ENCODE measurements at places on chromosomes 12 and 14.

DNA sequence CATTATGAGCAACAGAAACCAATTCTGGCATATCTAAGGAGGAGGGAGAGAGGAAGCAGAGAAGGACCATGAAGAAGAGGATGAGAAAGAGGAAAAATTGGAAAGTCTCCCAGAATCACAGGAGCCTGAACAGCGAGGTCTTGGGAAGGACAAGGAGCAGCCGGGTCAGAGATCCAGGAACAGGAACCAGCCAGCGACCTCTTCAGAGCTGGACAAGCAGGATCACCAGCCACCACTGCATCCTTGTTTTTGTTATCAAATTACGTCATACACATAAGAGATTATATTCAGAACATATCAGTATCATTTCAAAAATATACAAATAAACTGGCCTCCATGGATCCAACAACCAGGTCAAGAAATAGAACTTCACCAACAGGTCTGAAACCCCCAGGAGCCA lies 22.1 kb upstream of the BDKRB2 start:
- no peak for DNase-seq

DNA sequence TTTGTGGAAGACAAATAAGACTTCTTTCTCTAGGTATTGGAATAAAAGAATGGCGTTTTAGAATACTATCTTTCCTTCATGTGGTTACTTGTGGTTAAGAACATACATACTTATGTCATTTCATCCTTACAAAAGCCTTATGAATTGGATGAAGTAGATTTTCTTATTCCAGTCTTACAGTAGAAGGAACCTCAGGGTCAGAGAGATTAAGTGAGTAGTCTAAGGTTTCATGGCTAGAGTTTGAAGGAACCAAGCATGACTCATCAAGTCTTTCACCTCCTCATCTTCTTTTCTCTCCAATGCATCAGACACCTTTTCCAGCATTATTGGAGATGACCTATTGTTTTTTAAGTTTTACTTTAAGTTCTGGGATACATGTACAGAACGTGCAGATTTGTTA lies 92.9 kb upstream of the NEDD1 start:
- no peak for DNase-seq

DNA sequence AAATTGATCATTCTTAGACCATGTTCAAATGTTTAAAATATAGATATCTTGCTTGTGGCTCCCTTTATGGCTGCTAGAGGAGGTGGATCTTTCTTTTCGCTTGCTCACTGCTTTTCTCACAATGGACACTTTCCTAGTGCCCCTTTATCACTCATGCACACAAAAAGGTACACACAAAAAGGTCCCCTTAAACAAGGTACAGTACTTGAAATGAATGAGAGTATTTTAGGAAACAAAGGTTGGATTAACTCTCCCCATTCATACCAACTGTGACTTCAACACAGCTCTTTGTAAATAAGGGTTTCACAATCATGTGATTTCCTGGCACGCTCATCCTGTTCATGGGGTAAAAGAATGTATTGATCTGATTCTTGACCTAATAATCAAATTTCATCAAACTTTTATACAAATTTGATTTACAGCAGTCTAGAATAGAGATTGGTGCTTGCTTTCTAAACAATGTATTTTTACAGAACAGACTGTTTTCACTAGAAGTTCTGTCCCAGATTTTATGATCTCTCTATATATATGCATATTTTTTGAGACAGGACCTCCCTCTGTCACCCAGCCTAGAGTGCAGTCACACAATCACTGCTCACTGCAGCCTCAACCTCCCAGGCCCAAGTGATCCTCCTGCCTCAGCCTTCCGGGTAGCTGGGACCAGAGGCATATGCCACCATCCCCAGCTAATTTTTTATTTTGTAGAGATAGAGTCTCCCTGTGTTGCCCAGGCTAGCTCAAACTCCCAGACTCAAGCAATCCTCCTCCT lies 34.4 kb upstream of the EPS8 start:
- no peak for DNase-seq

DNA sequence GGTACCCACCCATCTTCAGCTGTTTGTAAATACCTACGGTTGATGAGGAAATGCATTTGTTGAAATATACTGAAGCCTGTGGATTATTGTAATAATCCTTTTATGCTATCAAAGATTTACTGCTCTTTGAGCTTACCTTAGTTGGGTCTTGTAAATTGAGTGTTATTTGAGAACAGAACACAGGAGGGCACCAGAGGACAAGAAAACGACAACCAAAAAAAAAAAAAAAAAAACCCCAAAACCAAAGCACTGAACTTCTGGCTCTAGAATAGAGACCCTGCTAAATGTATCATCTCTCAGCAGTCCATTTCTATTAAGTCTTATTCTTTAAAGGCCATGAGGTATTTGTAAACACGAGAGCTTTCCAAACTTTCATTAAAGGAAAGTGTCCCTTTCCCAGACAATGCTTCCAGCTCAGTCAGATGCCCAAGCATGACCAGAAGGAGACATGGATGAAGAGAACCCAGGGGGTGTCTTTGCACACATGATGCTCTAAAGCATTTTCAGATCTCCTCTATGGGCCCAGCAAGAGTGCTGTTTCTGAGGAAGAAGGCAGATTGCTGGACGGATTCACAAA lies 763.9 kb downstream of the NRXN3 start:
- peak; percentile 54 for DNase-seq

DNA sequence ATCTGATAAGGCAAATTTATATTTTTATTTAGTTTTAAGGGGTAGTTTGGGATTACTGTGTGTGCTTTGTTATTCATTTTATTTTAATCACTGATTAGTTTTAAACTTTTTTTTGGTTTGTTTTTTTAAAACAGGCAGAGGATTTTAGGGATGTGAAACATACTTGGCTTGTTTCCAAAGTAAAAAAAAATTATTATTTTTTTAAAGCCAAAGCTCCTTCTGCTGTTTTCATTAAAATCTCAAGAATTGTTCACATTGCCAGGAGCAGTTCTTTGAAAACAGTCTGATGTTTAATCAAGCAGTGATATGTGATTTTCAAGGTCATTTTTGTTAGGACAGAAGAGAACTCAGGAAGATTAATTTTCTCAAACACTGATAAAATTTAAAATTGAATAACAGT lies 11.2 kb downstream of the TTC8 start:
- no peak for DNase-seq

- DNase-seq: no peak
Observed at GRCh38 chr12:96396914-96397313, 3.3 kb downstream of the CDK17 start.

DNA sequence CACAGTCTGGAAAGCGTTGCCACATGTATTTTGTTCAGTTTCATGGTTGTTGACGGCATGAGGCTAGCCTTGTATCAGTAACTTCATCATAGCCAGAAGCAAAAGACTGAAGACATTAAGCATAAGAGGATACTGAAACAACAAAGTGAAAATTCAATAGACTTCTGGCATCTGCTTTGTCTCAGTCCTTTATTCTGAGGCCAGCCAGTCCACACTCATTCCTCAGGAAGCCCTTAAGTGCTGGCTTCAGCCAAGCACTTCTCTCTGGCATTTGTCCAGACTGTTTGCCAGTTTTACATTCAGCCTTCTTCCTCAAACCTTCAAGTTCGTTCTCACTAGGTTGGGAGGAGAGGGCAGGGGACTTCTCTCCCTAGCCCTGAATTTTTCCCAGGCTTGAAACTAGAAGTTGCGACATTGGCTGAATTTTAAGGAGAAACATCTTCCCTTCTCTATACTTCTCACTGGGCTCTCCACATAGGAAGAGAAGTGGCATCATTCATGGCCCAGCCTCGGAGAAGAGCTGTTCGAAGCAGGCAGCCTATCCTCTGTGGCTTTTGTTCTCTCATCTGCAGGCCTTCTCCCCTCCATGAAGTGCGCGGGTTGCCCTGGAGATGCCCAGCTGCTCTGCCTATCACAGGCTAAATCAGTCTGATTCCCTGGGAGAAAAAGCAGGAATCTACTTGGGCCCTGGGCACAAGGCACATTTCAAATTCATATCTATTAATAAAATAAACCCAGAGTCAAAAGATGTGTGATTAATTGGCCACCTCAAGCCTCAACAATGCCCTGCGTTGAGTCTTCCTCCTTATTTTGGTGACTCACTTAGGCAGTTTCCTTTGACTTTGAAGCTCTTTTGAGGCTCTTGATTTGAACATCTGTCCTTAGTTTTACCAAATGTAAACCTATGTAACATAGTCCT lies 130.9 kb upstream of the PLEKHA5 start:
- DNase-seq: no peak

DNA sequence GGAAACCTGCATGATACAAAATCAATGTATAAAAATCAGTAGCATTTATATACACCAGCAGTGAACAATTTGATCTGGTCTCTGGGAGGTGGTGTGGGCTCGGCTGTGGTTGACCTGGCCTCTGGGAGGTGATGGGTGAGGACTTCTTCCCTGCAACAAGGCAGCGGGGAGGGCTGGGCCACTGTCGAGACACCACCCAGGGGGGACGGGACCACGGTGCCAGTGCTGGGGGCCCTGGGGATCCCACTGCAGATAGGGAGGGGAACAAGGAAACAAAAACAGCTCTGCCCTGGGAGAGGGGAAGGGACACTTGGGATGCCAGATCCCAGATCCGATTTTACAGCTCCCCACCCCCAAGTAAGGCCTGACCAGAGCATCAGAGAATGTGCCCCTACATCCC lies 189.6 kb upstream of the SFSWAP start:
- DNase-seq: no peak

GRCh38 chr14:51735851-51736250 lies 84.1 kb downstream of the FRMD6 start:
- DNase-seq: no peak

DNA sequence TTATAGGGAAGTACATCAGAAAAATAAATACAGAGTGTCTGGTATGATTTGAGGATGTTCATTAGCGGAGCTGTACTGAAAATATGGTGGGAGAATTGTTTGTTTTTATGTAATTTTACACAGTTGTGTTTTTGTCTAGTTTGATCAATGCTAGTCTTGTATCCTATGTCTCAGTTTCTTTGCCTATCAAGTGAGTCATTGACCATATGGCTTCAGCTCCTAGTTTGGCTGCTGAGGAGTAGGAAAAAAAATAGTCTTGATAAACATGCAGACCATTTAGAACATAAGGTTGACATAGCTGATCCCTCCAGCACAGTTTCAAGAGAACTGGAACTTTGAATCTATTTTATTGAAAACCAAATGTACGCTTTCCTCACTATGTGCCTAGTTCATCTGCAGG lies 1292.1 kb upstream of the FLRT2 start:
- no peak for DNase-seq

GRCh38 chr12:117874842-117875434 lies 93.9 kb downstream of the KSR2 start:
- DNase-seq: peak; percentile 59

DNA sequence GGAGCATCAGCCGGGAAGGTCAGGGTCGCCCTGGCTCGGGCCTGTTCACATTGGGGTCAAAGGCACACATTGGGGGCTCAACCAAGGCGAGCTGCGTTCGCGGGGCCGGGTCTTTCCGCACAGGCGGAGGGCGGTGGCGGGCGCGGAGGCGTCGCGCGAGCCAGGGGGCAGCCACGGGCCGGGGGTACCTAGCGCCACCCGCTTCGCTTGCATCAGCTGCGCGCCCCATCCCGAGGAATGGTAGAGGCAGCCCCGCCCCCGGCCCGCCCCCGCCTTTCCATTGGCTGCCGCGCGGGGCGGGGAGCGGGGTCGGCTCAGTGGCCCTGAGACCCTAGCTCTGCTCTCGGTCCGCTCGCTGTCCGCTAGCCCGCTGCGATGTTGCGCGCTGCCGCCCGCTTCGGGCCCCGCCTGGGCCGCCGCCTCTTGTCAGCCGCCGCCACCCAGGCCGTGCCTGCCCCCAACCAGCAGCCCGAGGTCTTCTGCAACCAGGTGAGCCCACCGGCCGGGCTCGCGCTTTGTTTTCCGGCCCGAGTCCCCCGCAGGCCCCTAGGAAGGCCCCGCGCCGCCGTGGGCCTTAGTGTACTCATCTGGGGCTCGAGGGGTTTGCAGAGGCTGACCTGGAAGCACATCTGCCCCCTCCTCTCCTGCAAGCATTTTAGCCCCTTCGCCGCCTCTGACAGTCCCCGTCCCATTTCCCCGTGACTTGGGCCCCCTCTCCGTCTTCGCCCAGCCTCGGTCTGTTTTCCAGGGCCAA lies at the start of gene ALDH2:
ALDH2 (plus strand) TSS at position 326 of the 754 bp plus-strand sequence; CDS start at position 376, 50 bp downstream.
- DNase-seq: peak; percentile 49

DNA sequence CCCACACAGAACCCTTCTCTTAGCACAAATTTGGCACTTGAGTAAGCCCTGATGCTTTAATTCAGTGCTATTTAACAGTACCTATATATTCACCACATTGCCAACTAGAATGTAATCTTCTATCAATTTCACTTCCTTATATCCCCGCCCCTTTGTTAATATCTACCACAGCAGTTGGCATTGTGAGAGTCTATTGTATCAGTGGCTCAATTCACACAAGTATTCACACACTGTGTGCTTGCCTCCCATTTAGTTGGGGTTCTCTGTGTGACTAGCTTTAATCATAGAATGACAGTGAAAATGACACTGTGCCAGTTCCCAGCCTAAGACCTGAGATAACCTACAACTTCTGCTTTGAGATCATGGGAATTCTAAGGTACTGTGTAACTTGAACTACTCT lies 103.1 kb downstream of the SEC23A start:
- no peak for DNase-seq

DNA sequence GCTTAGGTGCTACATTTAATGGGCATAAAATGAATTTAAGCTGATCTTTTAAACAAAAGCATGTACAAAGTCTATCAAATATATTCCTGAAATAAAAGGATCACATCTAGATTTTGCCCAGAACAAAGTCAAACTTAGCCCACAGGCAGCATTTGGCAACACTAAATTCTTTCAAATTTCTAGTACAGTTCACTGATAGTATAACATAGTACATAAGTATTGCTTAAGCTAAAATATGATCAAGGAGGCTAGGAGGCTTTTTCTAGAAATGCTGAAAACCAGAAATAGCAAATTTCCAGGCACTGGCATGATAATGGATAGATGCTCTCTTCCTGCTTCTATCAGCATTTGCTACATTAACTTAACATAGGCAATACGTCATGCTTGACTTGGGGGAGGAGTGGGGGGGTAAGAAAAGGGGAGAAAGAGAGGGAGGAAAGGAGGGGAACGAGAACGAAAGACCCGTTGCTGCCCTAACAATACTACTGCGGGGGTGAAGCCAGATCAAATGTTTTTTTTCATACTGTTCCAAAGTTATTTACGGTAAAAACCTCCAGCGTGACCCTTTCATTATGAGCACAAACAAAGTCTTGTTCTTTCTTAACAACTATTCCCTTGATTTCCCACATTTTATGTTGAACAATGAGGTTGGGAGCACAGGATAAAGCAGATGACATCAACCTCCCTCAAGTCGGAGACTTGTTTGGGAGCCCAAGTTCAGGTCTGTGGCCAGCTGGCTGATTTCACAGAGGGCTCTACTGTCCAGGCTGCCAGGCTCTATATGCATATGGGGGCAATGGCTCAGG lies 10.6 kb downstream of the TMED10 start:
- DNase-seq: no peak
